ENCODE measurements at places on chromosomes 12 and 14. TPM values are rescaled to one million over a fixed set of nuclear protein-coding genes. Genes with fewer than 3 reads are reported as not detected.

GRCh38 chr12:57471661-57472060 is 8.0 kb downstream of the ARHGAP9 start:
- no peak for DNase-seq

GRCh38 chr14:77964586-77964985 is 164.7 kb downstream of the ADCK1 start:
- DNase-seq, result no peak

DNA sequence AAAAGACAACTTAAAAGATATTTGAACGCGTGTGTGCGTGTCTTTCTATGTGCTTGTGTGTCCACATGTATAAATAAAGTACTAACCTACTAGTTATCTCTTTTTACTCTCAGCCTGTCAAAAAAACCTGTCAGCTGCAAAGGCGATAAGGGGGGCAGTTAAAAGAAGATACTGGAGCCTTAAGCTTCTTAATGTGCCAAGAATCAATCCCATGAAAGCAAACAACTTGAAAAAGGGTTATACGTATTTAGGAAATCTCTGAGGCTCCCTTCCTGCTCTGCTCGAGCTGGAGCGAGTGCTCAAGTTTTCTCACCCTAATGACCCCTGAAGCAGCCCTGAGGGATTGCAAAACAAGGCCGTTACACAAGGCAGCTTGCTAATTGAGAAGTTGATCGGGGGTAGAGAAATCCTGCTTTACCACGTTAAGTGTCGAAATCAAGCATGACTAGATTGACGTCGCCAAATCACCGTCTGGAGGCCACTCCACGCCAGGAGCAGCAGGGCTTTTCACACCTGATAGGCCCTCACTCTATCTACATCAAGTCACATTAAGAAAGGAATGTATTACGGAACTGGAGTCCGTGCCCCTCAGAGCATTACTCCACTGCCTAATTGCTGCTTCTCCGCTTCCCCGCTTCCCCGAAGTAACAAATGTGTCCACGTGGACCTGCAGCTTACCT is 32.4 kb downstream of the LMO3 start:
- no peak for DNase-seq

DNA sequence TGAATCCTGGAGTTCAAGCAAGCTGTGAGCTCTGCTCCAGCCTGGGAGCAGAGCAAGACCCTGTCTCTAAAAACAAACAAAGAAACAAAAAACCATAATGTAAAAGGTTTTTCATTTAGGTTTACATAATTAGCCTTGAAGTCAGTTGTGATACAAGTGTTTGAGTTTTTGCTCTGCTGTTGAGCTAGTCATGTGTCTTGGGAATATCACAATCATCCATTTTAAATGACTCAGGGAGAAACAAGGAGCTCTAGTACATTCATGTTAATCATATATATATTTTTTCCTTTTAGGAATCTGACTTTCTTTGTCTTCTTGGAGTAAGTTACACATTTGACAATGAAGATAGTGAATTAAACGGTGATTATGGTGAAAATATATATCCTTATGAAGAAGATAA is 12.9 kb downstream of the MIA2 start:
- DNase-seq, result peak; percentile 27

DNA sequence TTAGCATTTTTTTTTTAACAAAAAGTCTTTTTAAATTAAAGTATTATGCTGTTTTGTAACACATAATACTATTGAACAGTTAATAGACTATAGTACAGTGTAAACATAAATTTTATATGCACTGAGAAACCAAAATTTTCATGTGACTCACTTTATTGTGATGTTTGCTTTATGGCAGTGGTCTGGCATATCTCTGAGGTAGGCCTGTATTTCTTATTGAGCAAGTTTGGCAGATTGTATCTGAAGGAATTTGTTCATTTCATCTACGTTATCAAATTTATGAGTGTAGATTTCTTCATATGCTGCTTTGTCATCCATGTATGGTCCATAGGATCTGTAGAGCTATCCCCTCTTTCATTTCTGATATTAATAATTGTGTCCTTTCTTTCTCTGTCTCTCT is 78.8 kb upstream of the PDE3A start:
- DNase-seq, result no peak

- no peak for DNase-seq
Measured at GRCh38 chr12:119389687-119390086, 55.2 kb downstream of the CCDC60 start.

- DNase-seq, result no peak
Measured at GRCh38 chr12:98595243-98595988, 1.9 kb downstream of the SLC25A3 start.

DNA sequence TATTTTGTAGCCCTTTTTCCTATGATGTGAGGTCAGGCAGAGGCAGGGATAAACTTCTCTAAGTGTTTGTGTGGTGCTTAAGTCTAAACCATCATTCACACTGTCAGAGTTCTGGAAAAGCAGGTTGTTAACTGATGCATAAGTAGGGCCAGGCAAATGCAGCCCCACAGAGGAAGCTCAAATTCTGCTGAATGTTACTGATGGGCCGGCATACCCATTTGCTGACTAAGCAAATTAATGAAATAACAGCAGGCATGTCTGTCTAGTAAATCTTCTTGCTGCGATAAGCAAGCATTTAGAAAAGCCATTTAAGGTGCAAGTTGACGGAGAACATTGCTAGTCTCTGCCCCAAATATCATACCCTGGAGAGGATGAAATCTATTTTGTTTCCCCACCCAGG is 523.2 kb upstream of the CCDC196 start:
- no peak for DNase-seq

DNA sequence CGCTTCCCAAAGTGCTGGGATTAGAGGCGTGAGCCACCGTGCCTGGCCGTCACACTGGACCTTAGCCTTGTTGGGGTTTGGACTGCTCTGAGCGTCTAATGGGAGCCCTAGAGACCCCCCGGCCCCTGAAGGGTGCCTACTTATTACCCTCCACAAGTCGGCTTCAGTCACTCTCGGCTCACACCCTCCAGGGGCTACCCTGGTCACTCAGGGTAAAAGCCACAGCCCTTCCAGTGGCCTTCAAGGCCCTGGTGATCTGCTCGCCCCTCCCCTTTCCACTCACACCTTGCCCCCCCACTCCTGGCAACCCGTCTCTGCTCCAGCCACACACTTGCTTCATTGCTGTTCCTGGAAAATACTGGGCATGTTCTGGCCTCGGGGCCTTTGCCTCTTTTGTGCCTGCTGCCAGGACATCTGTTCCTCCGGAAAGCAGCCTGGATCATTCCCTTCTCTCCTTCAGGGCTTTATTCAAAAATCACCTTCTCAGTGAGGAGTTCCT is 3.6 kb upstream of the MORN3 start:
- peak; percentile 47 for DNase-seq

- peak; percentile 62 for DNase-seq
Measured at GRCh38 chr12:32896432-32897280, at the start of gene PKP2. PKP2 (minus strand) TSS chr12:32896777; CDS start chr12:32896731, 46 bp downstream.

GRCh38 chr12:10073261-10073660 is 25.5 kb downstream of the CLEC1A start:
- DNase-seq, result no peak

HOXC12 gene
- under 0.01 TPM for total RNA-seq

KCNC2 gene
- total RNA-seq, result not detected

HOXC10 gene
- 9.7 TPM for total RNA-seq

- DNase-seq, result no peak
Measured at GRCh38 chr12:13992585-13992984, 11.2 kb upstream of the GRIN2B start.

DNA sequence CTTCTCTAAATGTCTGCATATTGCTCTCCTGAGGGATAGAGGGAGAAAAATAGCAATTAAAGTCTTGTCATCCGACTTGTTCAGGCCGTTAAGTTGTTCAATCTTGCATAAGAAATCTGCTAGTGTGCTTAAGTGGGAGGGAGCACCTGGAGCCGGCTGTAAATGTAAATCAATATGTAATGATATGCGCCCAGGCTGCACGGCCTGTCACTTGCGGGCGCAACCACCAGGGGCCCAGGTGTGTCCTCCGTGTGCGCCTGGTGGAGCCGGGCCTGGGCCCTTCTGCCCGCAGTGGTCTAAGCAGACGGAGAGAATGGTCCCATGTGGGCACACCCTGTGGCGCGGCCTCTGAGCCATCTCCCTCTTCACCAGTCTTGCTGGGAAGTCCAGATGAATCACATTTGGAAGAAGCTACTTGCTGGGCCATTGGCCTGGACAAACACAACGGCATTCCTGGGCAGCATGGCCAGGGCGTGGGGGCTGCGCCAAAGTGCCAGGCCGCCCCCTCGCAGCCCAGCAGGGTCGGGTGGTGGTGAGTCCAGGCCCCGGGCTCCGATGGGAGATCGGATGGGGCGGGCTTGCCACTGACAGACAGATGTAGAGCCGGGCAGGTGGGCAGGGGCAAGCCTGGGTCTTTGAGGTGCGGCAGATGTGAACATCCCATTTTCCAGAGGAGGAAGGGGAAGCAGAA is 193.3 kb upstream of the C14orf180 start:
- peak; percentile 54 for DNase-seq

RFLNA gene
- 15.9 TPM for total RNA-seq

GRCh38 chr14:73825551-73826188 is 26.0 kb upstream of the PTGR2 start:
- peak; percentile 88 for DNase-seq

DNA sequence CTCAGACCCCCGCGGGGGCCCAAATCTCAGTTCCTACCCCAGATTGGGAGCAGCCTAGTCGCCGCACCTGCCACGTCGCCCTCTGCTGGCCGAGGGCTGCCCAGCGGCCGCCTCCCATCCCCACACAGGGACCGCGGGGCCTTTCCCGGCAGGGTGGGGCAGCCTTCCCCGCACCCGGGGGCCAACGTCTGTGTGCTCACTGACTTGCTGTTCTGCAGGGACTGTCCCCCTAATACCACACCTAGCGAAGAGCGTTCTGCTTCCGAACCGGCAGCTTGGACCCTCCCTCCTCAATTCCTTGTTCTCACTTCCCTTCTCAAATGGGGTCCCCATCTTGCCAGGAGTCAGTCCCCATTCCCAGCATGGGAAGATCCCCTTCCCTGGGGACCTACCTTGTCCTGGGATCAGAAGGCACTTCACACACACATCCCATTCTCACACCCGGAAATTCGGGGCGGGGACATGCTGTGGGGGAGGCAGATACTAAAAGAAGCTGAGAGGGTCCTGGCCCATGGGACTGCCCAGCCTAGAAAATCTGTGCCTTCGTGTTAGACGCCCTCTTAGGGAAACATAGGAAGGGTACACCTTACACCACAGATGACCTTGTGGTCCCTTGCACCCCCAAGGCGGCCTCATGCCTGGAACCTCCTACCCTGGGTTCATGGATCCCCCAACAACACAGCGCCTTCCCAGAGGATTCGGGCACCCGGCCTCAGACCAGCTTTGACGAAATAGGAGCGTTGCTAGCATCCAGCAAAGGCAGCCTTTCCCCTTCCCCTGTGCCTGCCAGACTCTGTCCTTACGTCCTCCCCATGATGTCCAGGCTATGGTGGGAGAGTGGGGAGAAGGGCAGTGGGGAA is 16.4 kb downstream of the ACVRL1 start:
- DNase-seq, result peak; percentile 94

- peak; percentile 71 for DNase-seq
Measured at GRCh38 chr12:105077435-105077834, 6.8 kb downstream of the ALDH1L2 start.

- DNase-seq, result no peak
Measured at GRCh38 chr14:38079886-38080285, 127.8 kb upstream of the SSTR1 start.

- DNase-seq, result no peak
Measured at GRCh38 chr14:25464772-25465171, 414.8 kb upstream of the STXBP6 start.

CACNA2D4 gene
- total RNA-seq, result 0.72 TPM

- peak; percentile 85 for DNase-seq
Measured at GRCh38 chr12:121288986-121289385, 7.5 kb downstream of the CAMKK2 start.

TPH2 gene
- under 0.01 TPM for total RNA-seq

- DNase-seq, result peak; percentile 31
Measured at GRCh38 chr12:126055521-126055920, 990.3 kb downstream of the AACS start.

DNA sequence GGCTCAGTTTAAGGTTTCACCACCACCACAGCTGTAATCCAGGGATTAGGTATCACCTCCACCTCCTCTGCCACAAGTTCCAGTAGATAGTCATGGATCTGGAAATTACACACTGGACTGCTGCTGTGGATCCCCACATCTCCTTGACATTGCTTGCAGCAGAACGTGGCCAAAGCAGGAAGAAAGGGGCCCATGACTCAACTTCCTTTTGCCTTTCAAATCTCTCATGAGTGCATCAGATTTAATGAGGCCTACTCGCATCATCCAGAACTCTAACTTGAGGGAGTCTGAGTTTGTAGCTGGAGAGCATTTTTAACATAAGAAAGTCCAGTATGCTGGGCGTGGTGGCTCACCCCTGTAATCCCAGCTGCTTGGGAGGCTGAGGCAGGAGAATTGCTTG is 29.2 kb upstream of the TMED10 start:
- peak; percentile 84 for DNase-seq

GRCh38 chr12:13097491-13098011 is 5.9 kb downstream of the GSG1 start:
- peak; percentile 62 for DNase-seq

- DNase-seq, result no peak
Measured at GRCh38 chr14:57038689-57039088, 228.4 kb upstream of the OTX2 start.

FBLN5 gene
- total RNA-seq, result 27.7 TPM

SLC38A4 gene
- 1.2 TPM for total RNA-seq
